ENCODE measurements at places on chromosomes 16 and 17. TPM values are rescaled to one million over a fixed set of nuclear protein-coding genes. Genes with fewer than 3 reads are reported as not detected.

DNA sequence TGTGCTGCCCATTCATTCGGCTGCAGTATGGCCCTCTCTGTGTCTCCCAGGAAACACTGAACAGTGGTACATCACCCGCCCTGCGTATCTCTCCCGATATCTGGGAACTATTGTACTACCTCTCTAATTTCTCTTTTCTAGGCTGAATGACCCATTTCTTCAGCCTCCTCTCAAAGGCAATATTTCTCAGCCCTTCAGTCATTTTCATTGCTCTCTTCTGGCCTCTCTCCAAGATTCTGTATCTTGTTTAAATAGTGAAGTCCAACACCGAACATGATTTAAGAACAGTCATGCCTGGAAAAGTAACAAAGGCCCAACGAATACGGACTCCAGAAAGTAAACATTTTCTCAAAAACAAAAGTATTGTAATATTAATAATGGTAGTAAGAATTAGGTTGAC, 220.1 kb downstream of the ZFHX3 start:
- DNase-seq, result no peak

- DNase-seq, result no peak
These were observed 10.0 kb downstream of the TNFAIP1 start for GRCh38 chr17:28345419-28346198.

- no peak for DNase-seq
These were observed 1.0 kb downstream of the ZNRF1 start for GRCh38 chr16:74999609-75000480.

DNA sequence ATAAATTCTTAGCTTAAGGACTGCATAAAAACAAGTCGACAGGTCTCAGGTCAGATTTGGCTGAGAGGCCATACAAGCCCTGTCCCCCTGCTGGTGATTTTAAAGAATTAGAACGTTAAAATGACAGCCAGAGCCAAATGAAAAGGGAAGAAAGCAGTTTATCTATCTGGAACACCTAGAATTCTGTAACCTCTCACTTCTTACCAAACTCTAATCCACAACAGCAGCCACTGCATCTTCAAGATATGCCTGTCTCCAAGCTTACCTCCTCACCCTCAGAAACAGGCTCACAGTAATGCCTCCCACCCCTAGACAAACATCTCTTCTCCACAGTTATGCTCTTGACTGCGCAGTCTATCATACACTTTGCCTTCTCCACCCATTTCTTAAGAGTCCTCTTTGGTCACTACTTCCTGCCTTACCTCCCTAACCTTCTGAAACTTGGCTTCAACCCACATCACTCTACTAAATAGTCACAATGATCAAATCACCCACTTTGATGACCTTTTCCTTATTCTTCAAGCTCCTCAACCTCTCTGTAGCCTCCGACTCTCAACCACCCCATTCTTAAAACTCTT, 14.2 kb downstream of the ANKFY1 start:
- no peak for DNase-seq

DNA sequence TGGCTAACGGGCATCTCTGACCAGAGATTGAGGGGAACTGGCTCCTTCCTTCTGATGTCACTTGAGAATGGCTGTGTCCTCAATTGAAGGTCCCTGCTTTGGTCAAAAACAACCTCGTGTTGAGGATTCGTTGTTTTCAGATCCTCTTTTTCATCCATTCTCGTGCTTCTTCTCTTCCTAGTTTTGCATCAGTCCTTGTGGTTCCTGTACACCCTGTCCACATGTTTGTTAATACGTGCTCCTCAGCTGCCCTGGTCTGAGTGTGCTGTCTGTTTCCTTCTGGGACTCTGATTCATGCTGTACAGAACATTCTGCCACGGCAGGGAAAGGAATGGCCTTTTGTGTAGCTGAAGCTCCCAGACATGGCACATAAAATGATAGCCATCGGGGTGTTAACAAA, 863.2 kb upstream of the GOT2 start:
- DNase-seq, result no peak

GRCh38 chr16:28873543-28874201, 4.6 kb upstream of the ATP2A1 start:
- no peak for DNase-seq

- no peak for DNase-seq
These were observed 39.3 kb upstream of the YPEL2 start for GRCh38 chr17:59292174-59292523.

Gene COPZ2
- total RNA-seq, result 2.6 TPM

Gene SEPTIN1
- total RNA-seq, result not detected

- no peak for DNase-seq
These were observed 740 bp downstream of the NFATC2IP start for GRCh38 chr16:28951410-28951943.

- no peak for DNase-seq
These were observed 141.1 kb downstream of the RGS9 start for GRCh38 chr17:65278050-65278819.

- no peak for DNase-seq
These were observed 209.4 kb downstream of the XYLT1 start for GRCh38 chr16:17261197-17261858.

GRCh38 chr16:3957344-3957980, 76.9 kb upstream of the CREBBP start:
- DNase-seq, result no peak

Gene WNT9B
- not detected for total RNA-seq

- no peak for DNase-seq
These were observed 12.3 kb downstream of the LRRC3C start for GRCh38 chr17:39939588-39940419.

GRCh38 chr16:59116744-59117143, 382.6 kb upstream of the GOT2 start:
- no peak for DNase-seq

All from epithelial cell of proximal tubule (primary cell).